ENCODE measurements at places on chromosomes 5 and 9. TPM values are rescaled to one million over a fixed set of nuclear protein-coding genes. Genes with fewer than 3 reads are reported as not detected.

GRCh38 chr5:67165526-67166459 lies 30.8 kb downstream of the CD180 start:
- DNase-seq = peak; percentile 92

GRCh38 chr5:157180374-157181264 lies at the start of gene ITK:
TSS of gene ITK (plus strand) at chr5:157180840. CDS start at chr5:157180978, 138 bp downstream.
- DNase-seq = peak; percentile 13

DNA sequence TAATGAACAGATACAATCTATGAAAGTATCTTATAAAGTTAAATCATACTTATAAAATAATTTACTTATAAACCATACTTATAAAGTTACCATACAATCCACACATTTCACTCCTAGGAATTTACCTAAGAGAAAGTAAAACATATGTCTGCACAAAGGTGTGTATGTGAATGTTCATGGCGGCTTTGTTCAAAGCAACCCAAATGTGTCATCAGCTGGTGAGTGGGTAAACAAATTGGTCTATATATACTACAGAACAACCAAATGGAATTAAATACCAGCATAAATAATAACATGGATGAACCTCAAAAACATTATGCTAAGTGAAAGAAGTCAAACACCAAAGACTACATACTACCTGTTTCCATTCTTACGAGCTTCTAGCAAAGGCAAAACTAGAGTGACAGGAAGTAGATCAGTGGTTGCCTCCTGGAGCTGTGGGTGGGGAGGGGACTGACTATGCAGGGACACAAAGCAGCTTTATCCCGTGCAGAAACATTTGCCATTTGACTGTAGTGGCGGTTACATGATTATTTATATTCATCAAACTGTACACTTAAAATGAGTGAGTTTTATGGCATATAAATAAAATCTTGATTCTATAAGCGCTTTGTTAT lies 10.6 kb downstream of the TRAF1 start:
- no peak for DNase-seq

DNA sequence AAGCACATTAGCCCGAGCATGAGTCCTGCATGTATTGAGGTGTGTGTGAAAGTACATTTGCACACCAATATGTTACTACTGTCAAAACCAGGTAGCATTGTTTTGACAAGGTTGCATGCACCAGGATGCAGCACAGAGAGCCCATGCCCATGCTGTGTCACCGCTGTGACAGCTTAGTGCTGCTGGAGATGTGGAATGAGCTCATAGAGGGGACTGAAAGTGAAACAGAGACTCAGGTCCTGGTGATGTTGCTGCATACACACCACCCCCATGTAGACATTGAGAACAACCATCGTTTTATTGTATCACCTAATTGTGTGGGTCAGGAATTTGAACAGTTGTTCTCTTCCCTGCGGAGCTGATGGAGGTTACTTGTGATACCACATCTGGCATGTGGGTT lies 53.0 kb downstream of the GADD45G start:
- DNase-seq = no peak

DNA sequence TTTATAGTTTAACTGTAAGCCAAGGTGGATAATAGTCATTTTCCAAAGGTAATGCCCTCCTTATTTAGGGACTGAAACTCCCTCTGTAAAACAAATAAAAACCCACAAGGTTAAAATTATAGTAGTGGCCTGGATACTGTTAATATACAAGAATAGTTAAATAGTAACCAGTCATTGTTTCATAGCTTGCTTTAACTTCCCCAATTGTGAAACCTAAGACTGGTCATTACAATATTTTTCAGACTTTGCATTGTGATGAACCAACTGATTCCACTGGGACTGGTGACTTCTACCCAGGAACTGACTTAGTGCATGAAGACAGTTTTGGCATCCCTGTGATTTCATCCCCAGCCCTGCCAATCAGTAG lies 162.6 kb downstream of the SMC2 start:
- no peak for DNase-seq

DNA sequence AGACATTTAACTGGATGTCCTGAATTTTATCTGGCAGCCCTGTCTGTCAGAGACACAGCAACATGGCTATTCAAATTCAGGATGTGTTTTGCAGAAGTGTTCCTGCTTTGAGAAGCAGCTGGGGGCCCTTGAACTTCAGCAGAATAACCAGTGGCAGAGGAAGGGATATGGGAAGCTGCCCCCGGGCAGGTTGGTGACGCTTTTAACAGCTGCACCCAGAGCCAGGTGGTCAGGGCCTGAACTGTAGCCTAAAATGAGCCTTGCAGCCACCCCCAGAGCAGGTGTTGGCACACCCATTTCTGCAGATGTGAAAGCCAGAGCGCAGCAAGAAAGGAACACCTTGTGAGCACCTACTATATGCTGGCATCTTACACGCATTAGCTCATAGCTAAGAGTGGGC lies 128.7 kb upstream of the BOD1 start:
- no peak for DNase-seq

DNA sequence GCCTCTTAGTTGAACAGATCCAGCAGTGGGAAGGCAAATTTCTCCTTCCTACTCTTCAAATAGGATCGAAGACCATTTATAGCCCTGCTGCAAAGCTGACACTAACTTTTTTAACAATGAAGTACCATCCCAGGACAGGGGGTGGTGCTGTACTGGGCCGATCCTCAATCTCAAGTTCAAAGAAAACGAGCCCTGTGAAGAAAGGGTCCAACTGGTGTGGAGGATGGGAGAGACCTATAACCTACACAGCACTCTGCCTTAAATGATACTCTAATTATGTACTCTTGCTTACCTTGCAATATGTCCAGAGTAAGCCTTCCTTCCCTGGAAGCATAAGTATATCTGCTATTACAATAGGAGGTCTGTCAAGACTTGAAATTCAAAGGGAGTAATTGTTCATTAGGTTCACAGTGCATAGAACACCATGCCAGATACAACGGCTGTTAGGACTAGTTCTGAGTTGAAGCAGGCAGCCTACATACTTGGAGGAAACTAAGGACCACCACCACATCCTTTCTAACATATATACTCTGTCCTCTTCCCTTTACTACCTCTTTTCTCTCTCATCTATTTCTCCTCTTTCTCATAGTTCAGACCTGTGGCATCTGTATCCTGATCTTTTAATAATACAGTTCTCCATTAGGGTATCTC lies 6.2 kb downstream of the ETF1 start:
- DNase-seq = no peak

GRCh38 chr9:33227741-33228140 lies 12.2 kb upstream of the SPINK4 start:
- no peak for DNase-seq

GRCh38 chr5:143135832-143136551 lies 267.5 kb downstream of the NR3C1 start:
- no peak for DNase-seq

- no peak for DNase-seq
Observed at GRCh38 chr5:1438871-1439270, 6.4 kb downstream of the SLC6A3 start.

DNA sequence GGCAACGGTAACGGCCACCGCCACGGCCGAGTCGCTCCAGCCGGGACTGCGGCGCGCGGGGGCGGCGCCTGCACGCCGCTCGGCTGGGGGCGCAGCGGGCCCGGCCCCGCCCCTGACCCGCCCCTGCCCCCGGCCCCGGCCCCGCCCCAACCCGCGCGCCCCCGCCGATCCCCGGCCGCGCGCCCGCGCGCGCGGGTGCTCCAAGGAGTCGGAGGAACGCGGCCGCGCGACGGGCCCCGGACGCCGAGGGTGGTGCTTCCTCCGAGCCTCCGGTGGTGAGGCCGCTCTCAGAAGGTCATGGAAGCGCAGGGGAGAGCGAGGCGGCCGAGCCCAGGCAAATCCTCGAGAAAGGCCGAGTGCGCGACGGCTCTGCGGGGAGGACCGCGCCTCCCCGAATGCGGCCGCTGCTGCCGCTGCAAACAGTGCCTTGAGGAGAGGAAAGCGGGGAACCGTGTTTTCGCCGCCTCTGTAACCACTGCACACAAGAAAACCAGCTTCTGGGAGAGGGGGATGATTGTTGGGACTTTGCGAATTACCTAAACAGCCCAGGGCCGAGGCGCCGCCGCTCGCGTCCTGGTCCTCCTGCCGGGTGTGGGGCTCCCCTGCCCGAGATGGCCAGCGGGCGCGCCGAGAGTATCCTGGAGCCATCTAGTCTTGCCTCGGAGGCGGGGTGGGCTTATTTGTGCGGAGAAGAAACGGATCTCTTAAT lies at the start of gene LIFR:
LIFR (minus strand) TSS at position 48 of the 709 bp plus-strand sequence. CDS start 25,999 bp downstream, outside the sequence.
- peak; percentile 68 for DNase-seq

DNA sequence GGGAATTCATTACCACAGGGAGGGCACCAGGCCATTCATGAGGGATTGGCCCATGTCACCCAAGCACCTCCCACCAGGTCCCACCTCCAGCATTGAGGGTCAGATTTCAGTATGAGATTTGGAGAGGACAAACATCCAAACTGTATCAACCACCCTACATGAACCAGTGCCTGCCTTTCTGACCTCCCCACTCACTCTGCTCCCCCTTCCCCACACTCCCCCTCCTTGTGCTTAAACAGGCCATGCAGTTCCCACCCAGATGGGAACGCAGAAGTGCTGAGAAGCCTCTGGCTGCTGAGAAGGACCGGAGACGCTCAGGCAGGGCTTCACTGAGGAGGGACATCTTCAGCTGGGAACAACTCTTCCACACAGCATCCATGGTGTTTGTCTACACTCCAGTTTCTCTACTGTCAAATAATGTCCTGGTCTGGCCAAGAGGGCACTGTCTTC lies 30.0 kb upstream of the ADAMTS2 start:
- DNase-seq = no peak

DNA sequence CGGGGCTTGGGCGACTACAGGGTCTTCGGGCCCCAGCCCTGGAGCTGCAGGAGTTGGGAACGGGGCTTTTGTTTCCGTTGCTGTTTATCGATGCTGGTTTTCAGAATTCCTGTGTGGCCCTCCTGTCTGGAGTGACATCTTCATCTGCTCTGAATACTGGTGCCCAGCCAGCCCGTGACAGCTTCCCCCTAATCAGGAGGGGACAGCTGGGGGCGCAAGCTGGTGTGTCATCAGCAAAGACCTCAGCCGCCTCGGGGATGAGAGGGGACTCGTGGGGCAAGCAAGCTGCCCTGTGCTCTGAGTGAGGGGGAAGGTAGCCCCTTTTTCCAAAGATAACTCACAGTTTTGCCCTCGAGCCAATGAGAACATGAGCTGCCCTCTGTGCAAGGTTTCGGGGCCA lies 110.7 kb downstream of the RXRA start:
- DNase-seq = no peak

- no peak for DNase-seq
Observed at GRCh38 chr5:61916621-61917620, 389.1 kb upstream of the KIF2A start.

GRCh38 chr5:178368716-178369300 lies 136.2 kb upstream of the PHYKPL start:
- DNase-seq = no peak

- DNase-seq = no peak
Observed at GRCh38 chr5:149586708-149587318, 5.5 kb downstream of the ARHGEF37 start.

- no peak for DNase-seq
Observed at GRCh38 chr5:125376059-125376641, 629.7 kb upstream of the ZNF608 start.

RALGDS gene
- 30.1 TPM for total RNA-seq

ANKDD1B gene
- not detected for total RNA-seq

PLAC8L1 gene
- not detected for total RNA-seq

KIAA1958 gene
- total RNA-seq = 1.9 TPM

INSYN2B gene
- total RNA-seq = not detected

QRFP gene
- not detected for total RNA-seq

TICAM2 gene
- total RNA-seq = 1.1 TPM

SLCO4C1 gene
- 0.22 TPM for total RNA-seq

PDCD1LG2 gene
- 2.9 TPM for total RNA-seq

SLC2A6 gene
- 5.2 TPM for total RNA-seq
